ENCODE measurements at places on chromosomes 3 and 15.

- DNase-seq, result no peak
Observed at GRCh38 chr3:34256021-34256420, 457.6 kb downstream of the PDCD6IP start.

- no peak for DNase-seq
Observed at GRCh38 chr15:35557544-35557943, 11.6 kb upstream of the DPH6 start.

DNA sequence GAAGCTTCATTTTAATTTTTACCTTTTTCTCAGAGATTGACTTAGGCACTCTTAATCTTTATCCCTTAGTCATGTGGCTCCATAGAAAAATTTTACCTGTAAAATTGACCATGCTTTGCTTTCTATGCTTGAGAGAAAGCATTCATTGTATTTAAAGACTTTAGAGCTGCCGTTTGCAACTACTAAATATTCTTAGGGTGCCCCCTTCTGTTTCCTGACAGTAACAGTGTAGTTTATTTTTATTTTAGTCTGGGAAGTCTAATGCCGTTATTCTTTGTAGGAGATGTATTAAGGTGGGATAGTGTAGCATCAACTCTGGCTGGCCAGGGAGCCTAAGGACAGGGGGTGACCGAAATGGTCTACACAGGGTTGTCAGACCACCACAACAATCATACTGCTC, 84.5 kb upstream of the SYNPR start:
- no peak for DNase-seq

DNA sequence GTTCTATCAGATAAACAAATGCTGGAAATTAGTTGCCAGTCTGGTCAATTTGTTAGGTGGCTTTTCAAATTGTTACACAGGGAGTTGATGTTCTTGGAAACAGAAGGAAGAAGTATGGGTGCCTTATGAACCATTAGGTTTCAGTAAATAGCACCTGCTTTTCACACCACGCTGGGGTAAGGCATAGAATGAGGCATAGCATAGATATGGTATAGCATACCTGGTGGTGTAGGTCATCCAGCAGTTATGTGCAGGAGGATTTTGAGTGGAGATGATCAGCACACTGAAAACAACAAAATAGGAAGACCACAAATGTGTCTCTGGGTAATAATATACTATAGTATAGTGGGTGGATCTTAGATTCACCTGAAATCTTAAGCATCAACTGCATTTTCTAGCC, 121.4 kb downstream of the GMPS start:
- DNase-seq, result no peak

DNA sequence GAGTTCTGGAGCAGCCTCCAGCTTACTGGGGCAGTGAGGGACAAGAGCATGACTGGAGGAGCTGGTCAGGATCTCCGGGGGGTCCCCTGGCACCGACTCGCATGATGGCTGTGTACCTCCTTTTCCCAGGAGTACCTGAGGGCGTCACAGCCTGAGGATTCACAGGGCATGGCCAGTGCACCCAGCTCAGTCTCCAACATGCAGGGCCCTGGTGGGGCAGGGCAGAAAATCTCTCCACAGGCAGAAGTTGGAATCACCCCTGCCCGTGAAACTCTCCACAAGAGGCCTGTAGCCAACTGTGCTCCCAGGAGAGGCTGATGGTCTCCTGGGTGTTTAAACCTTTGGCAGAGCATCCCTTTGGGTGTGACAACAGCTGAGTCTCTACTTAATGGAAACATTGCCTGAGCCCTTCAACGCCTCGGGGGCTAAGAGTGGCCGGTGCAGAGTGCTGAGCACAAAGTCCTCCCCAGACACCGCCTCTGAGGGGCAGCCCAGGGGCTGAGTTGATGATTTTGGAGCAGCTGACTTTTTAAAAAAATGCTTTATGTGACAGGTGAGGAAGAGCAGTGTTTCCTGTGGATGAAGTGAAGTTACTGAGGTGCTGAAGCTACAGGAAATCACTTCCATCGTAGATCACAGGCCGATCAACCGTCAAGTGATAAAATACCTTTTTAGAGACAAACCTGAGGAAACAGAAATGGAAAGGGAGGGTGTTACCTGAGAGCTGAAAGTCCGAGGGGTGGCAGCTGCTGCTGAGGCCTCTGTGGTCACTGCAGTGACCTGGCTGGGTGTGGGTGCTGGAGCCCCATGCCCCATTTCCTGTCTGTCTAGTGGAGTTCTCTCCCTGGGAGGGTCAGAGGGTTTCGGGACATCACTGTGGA, 21.9 kb upstream of the CXCR6 start:
- DNase-seq, result no peak

- DNase-seq, result no peak
Observed at GRCh38 chr3:62636235-62636826, 238.9 kb downstream of the CADPS start.

GRCh38 chr3:12896063-12896985, 55.0 kb upstream of the RPL32 start:
- no peak for DNase-seq

GRCh38 chr15:97817276-97817890, 143.1 kb upstream of the ARRDC4 start:
- DNase-seq, result no peak

DNA sequence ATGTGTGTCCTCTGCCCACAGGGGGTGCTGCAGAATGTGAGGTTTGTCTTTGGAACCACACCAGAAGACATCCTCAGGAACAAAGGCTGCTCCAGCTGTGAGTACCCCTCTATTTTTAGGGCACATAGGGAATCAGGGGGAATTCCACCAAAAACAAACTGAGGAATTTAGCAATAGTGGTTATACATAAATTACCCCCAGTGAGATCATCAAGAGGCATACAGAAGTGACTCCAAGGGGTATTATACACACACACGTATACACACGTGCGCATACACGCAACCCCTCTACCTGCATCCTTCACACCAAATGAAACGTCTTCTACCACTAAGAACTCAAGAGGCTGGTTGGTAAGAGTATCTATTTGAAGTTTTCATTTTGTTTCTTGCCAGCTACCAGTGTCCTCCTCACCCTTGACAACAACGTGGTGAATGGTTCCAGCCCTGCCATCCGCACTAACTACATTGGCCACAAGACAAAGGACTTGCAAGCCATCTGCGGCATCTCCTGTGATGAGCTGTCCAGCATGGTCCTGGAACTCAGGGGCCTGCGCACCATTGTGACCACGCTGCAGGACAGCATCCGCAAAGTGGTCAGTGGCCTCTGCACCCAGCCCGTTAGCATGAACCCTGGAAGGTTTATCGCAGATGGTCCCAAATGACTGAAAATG, 2.9 kb downstream of the THBS1 start:
- peak; percentile 27 for DNase-seq

GRCh38 chr15:99511866-99512661, 53.7 kb upstream of the MEF2A start:
- no peak for DNase-seq

- no peak for DNase-seq
Observed at GRCh38 chr15:75598361-75598760, 19.2 kb upstream of the PTPN9 start.

- DNase-seq, result no peak
Observed at GRCh38 chr15:70474471-70475406, 288.6 kb downstream of the UACA start.

- no peak for DNase-seq
Observed at GRCh38 chr3:155995525-155996370, 124.6 kb upstream of the KCNAB1 start.

DNA sequence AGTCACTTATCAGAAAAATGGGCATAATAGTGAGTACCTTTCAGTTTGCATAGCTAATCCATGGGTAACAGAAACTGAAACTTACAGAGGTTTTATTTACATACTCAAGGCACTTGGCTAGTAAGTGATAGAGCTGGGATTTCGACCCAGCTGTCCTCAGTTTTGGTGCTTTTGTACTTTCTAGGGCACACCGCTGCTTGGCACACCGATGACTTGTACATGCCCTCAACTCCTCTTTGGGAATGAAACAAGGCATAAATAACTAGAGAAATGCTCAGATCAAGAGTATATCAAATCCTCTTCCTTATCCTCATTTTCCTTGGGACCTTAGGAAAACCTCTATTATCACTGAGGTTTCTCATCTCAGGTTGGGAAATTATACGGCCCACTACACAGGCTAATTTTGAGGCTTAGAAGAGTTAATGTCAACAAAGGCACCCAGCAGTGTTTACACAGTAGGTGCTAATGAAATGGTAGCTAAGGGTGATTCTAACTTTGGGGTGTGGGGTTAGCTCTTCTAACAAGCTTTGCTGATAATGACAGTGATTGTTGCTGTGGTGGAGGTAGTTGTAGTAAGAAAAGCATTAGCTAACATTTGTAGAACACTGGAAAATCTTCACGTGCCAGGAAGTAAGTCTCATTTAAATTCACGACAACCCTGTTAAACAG, 20.3 kb upstream of the DGKG start:
- no peak for DNase-seq

DNA sequence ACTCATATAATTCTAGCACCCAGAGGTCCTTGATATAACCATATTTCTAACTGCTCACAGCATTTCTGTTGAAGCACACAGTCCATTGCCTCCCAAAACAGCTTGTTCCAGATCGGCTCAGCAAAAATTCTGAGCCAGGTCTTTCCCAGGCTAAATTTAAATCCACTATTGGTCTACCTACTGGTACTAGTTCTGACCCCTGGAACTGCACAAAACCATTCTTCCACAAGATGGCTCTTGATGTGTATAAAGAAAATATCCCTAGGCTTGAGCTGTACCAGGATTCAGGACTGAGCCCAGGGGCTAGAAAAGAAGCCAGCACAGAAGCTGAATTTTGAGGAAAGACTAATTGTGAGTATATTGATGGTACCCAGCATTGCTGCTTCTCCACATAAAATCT, 75.4 kb upstream of the ABHD17C start:
- DNase-seq, result no peak

DNA sequence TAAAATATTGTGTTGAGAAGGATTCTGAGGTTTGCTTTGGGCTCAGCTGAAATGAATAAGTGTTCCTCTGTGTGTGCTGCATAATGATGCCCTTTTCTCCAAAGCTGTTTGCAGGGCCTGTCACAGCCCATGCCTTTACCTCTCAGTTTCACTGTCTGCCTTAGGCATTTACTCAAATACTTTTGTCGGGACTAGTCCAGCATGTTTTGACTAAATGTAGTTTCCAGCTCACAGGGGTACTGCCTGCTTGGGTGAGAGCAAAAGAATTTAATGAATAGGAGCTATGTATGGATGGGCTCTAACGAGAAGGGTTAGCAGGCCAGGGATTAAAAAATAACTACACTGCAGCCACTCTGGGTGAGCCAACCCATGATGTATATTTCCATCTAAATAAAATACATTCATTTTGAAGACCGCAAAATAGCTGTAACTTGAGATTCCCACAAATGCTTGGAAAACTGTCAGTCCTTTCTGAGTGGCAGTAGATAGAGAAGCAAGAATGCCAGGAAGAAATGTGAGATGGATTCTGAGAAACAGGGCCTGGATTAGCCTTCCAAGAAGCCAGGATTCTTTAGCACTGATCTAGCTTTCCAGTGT, 549.2 kb upstream of the TBL1XR1 start:
- no peak for DNase-seq

- DNase-seq, result no peak
Observed at GRCh38 chr3:159534496-159534895, 454.1 kb upstream of the IL12A start.

DNA sequence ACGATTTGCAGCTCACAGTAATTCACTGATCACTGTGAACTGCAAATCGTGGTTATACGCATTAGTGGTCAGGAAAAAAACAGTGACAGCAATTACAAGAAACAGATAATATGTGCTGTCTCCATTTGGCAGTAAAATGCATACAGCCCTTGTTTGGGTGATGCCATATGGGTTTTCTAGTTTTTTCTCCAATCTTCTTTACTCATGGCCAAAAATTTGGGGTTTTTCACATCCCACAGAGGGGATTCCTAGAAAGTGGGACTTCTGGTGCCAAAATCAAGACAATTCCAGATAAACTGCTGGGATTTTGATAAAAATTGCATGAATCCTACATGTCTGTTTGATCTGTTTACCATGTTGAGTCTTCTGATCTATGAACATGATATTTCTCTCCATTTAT, 15.6 kb downstream of the NDN start:
- no peak for DNase-seq

GRCh38 chr15:91620229-91620628, 233.3 kb upstream of the SLCO3A1 start:
- DNase-seq, result no peak

DNA sequence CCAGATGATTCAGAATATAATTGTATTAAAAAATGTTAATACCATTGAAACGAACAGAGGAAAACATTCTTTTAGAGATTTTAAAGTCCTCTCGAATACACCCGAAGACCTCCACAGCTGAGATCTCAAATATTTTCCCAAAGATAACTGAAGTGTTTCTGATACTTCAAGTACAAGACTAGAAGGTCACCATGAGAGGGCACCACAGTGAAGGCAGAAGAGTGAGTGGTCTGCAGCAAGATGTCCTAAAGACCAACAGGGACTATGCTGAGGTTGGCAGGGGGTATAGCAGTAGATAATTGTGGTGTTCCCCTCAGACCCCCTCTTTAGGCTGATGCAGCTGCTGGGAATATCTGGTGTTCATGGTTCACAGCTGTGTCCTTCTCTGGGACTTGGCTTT, 156.5 kb downstream of the PDCD6IP start:
- DNase-seq, result no peak

DNA sequence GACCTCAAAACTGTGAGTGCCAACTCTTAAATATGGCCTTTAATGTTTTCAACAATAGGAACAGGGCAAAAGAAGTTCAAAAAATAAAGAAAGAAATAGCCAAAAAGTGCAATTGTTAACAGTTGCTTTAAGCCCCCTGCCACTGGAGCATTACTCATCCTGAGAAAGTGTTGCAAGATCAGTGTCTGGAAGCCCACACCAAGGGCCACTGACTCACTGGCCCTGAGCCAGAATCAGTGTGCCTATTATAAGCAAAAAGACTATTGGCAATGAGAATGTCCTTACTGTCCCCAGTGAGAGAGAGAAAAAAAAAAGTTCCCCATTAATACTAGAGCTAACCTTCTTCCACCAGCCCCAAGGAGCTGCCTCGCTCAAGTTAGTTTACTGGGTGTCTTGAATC, 480.1 kb upstream of the ZNF385D start:
- DNase-seq, result no peak

DNA sequence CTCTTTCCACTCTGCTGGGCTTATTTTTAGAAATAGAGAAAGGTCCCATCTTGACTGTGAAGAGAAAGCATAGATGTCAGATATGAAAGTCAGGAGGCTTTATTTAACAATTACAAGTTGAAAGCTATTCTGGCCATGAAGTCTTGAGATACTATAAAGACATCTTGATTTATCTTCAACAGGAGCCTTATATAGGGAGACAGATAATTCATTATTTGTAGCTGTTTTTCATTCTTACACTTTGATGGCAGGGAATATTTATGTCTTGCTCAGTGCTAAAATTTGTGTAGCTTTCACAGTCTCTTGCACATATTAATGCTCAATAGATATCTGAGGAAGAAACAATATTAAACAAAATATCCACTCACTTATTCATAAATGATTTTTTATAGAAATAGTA, 248.8 kb downstream of the C3orf38 start:
- no peak for DNase-seq

GRCh38 chr15:35557012-35557411, 11.0 kb upstream of the DPH6 start:
- DNase-seq, result no peak

GRCh38 chr3:129132097-129132866, 10.7 kb upstream of the RAB43 start:
- DNase-seq, result no peak

- DNase-seq, result no peak
Observed at GRCh38 chr3:57586778-57587177, 10.4 kb downstream of the ARF4 start.
